Tibial nerve (tissue), 4 donors: ENCODE measurements at places on chromosomes 1 and 21. TPM values are rescaled to one million over a fixed set of nuclear protein-coding genes. Genes with fewer than 3 reads are reported as not detected.

GRCh38 chr21:29237110-29238052 is 61.3 kb upstream of the BACH1 start:
- no peak for DNase-seq
- no peaks in the 10 kb centered on the region for H3K27me3 ChIP-seq
- no peak overlapping the region for H3K4me3 ChIP-seq
- H3K36me3 ChIP-seq = no peaks in the 10 kb centered on the region
- H3K27ac ChIP-seq = no peak overlapping the region

- no peak overlapping the region for H3K27ac ChIP-seq
- no peak for DNase-seq
- no peaks in the 10 kb centered on the region for H3K36me3 ChIP-seq
- no peak overlapping the region for H3K4me3 ChIP-seq
- no peaks in the 10 kb centered on the region for H3K27me3 ChIP-seq
Observed at GRCh38 chr1:4784761-4785160, 130.4 kb downstream of the AJAP1 start.

- H3K36me3 ChIP-seq = no peaks in the 10 kb centered on the region
- H3K4me3 ChIP-seq = no peak overlapping the region
- no peaks in the 10 kb centered on the region for H3K4me1 ChIP-seq
- no peaks in the 10 kb centered on the region for H3K27me3 ChIP-seq
- no peak overlapping the region for H3K27ac ChIP-seq
Observed at GRCh38 chr1:87568005-87568404, 239.3 kb downstream of the LMO4 start.

DNA sequence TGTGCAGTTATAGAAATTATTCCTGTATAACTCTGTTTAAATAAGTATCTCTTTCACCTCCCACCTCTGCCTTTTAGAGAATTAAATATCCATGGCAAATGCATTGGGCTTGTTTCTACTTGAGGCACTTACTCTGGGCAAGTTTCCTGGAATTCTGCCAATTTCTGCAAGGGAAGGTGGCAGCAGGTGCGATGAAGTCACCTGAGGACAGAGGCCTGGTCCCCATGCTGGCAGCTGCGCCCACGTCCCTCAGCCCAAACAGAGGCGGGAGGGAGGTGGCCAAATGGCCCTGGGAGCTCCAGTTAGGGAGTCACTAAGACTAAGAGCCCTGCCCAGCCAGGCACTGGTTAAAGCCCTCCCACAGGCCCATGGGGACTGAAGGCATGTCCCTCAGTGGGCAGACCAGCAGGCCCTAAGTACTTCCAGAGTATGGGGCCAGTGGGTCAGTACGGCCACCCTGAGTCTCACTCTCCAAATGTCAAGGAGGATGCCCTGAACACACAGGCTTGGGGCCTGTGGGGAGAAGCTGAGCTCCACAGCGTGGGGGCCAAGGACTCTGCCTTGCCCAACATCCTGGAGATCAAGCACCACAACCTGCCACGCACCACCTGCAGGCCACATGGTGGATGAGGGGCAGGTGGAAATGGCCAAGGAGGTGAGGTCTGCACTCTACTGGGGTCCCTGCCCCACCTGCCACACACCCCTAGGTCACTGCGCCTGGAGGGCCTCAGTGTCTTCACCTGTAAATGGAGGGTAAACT is 19.4 kb downstream of the ACOT7 start:
- H3K4me1 ChIP-seq = no peaks in the 10 kb centered on the region
- DNase-seq = no peak
- no peak overlapping the region for H3K4me3 ChIP-seq
- H3K36me3 ChIP-seq = no peaks in the 10 kb centered on the region

- no peak for DNase-seq
- H3K4me3 ChIP-seq = no peak overlapping the region
- no peak overlapping the region for H3K27ac ChIP-seq
- H3K4me1 ChIP-seq = peaks cover 7% of the 10 kb centered on the region
- peaks cover 97% of the 10 kb centered on the region for H3K36me3 ChIP-seq
Observed at GRCh38 chr1:225872075-225872430, 10.1 kb downstream of the TMEM63A start.

- no peaks in the 10 kb centered on the region for H3K27me3 ChIP-seq
Observed at GRCh38 chr1:21704145-21704544, 35.0 kb upstream of the RAP1GAP start.

DNA sequence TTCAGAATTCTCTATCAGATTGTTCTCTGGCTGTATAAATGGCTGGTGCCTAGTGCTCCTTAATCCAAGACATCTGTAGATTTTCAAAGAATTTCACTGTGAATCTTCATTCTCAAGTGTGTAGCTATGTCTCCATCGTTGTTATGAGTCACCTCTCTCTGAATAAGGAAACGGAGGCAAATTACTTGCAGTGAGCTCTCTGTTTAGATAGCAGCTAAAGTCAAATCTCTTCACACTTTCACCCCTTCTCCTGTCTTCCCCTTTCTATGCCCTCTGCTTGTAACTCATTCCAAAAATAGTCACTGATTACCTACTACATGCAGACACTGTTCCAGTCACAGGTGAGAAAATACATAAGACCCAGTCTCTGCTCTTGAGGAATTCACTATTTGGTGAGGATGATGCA is 39.7 kb downstream of the CHML start:
- no peak overlapping the region for H3K27ac ChIP-seq
- H3K4me3 ChIP-seq = no peak overlapping the region
- no peaks in the 10 kb centered on the region for H3K4me1 ChIP-seq
- no peaks in the 10 kb centered on the region for H3K36me3 ChIP-seq
- no peak for DNase-seq

DNA sequence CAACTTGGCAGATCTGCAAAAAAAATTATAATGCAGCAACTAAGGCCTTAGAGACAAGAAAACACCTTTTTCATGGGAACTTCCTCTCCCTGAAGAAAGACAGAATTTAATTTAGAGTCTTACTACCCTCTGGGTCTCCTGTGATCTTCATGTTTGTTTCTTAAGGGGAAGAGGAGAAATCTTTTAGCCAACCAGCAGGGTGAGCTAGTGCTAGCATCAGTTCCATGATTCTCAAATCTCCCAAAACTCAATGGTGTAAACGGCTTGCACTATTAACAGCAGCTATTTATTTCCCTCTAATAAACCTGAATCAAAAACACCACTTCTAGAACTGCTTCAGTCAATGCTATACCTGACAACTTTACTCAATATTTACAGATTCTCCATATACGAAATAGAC is 3.8 kb downstream of the ZNF644 start:
- no peak overlapping the region for H3K4me3 ChIP-seq
- no peaks in the 10 kb centered on the region for H3K27me3 ChIP-seq
- no peaks in the 10 kb centered on the region for H3K4me1 ChIP-seq
- peak overlapping the region; percentile 3 for H3K27ac ChIP-seq
- DNase-seq = no peak

- no peak overlapping the region for H3K27ac ChIP-seq
- H3K27me3 ChIP-seq = no peaks in the 10 kb centered on the region
- H3K4me1 ChIP-seq = no peaks in the 10 kb centered on the region
- H3K36me3 ChIP-seq = no peaks in the 10 kb centered on the region
Observed at GRCh38 chr1:174337000-174337681, 110.6 kb upstream of the GPR52 start.

DNA sequence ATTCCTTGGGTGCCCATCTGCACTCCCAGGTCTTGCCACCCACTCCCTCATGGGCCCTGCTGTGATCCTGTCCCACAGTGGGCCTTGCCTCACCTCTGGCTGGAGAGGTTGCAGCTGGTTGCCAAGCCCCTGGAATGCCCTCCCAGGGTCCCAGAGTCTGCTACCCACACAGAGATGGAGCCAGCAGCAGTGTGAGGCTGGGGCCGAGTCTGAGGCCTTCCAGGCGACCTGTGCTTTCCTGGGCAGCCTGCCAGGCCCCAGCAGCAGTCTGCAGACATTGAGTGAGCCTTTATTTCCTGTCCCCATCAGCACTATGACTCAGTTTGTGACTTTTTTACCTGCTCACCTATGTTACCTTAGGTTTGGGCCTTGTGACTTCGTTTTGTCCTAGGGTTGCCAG is 25.0 kb upstream of the TSPAN2 start:
- DNase-seq = no peak
- H3K4me3 ChIP-seq = no peak overlapping the region
- H3K27me3 ChIP-seq = no peaks in the 10 kb centered on the region
- H3K4me1 ChIP-seq = no peaks in the 10 kb centered on the region

DNA sequence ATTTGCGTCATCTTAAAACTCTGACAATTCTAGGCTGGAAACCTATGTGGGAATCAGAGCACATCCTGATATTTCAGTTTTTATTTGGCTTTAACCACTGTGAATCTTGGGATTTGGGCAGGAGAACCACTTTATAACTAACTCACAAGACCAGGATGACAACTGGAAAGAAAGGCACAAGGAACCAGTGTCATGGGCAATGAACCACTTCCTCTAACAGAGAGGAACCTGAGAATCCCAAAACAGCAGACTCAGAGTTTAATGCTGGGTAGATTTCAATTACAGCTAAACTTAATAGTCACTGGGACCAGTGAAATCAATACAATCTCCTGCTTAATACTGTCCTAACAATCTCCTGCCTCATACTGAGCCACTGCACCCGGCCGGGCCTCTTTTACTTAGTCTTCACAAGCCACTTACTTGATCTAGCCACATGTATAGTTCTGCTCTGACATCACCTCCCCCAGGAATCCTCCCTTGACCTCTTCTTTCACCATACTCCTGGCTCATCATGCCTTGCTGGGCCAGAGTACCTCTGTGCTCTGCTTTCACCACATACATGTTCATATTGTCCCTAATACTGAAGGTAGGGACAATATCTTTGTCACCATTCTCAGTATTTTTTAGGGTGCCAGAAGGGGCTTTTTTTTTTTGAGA is 20.2 kb upstream of the SLFNL1 start:
- H3K4me1 ChIP-seq = peaks cover 4% of the 10 kb centered on the region
- no peak overlapping the region for H3K27ac ChIP-seq
- H3K27me3 ChIP-seq = no peaks in the 10 kb centered on the region
- DNase-seq = no peak
- no peak overlapping the region for H3K4me3 ChIP-seq

DNA sequence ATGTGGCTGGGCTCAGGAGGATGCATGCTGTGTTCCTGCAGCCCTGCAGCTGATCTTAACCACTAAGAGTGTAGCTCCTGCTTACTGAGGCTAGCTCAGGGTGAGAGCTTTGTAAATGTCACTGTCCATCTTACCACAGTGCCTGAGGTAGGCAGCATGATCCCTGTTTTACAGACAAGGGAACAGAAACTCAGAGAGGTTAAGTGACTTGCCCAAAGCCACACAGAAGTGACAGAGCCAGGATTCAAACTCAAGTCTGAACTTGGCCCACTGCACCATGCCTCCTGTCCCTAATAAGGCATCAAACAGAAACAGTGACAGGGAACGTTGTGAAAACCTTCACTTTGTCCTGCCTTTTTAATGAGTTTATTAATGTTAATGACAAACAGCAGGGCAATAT is 27.9 kb downstream of the PPFIA4 start:
- H3K36me3 ChIP-seq = no peaks in the 10 kb centered on the region
- DNase-seq = no peak
- no peak overlapping the region for H3K4me3 ChIP-seq
- no peaks in the 10 kb centered on the region for H3K27me3 ChIP-seq
- H3K4me1 ChIP-seq = peaks cover 18% of the 10 kb centered on the region

GRCh38 chr1:2375246-2375922 is 16.0 kb downstream of the MORN1 start:
- H3K4me1 ChIP-seq = no peaks in the 10 kb centered on the region
- no peak for DNase-seq
- no peak overlapping the region for H3K4me3 ChIP-seq
- H3K36me3 ChIP-seq = no peaks in the 10 kb centered on the region
- H3K27me3 ChIP-seq = no peaks in the 10 kb centered on the region

GRCh38 chr21:36478207-36478701 is 1.7 kb downstream of the CLDN14 start:
- H3K27me3 ChIP-seq = no peaks in the 10 kb centered on the region
- no peaks in the 10 kb centered on the region for H3K4me1 ChIP-seq
- DNase-seq = no peak
- H3K4me3 ChIP-seq = no peak overlapping the region

GRCh38 chr1:182003953-182004586 is 57.4 kb downstream of the ZNF648 start:
- peak overlapping the region; percentile 77 for H3K27ac ChIP-seq
- peaks cover 6% of the 10 kb centered on the region for H3K4me1 ChIP-seq

- no peak overlapping the region for H3K27ac ChIP-seq
- peaks cover 3% of the 10 kb centered on the region for H3K4me1 ChIP-seq
- H3K4me3 ChIP-seq = no peak overlapping the region
- no peaks in the 10 kb centered on the region for H3K36me3 ChIP-seq
- no peak for DNase-seq
Observed at GRCh38 chr1:204915861-204916495, 45.3 kb downstream of the NFASC start.

DNA sequence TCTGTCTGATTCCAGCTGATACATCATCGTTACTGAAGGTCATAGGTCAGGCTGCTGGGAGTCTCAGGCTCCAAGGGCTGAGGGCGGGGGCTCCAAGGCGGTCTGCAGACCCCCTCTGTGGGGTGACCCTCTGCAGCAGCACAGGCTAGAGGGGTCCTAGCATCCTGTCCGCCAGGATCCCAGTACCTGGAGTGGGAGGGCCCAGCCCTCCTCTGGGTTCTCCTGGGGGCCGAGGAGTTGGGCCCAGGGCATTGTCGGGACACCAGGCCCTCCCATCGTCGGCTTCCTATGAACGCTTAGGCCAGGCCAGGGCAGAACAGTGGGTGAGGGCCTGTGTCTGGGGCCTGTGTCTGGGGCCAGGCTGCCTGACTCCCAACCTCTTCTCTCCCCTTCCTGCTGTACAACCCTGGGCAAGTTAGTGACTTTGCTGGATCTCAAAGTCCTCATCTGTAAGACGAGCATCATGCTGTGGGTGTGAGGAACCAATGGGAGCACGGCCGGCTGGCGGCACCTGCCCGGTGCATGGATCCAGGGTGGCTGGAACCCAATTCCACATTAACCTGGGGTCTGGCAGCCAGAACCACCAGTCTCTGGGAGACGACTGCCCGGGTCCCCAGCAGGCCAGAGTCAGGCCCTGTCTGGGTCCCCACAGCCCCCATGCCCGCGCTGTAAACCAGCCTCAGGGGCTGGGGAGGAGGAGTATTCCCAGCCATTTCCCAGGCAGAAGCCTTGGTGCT is 56.2 kb upstream of the COL18A1 start:
- DNase-seq = no peak
- no peaks in the 10 kb centered on the region for H3K36me3 ChIP-seq
- no peak overlapping the region for H3K4me3 ChIP-seq
- peaks cover 56% of the 10 kb centered on the region for H3K4me1 ChIP-seq
- H3K27ac ChIP-seq = peak overlapping the region; percentile 15

GRCh38 chr1:244454412-244454811 is 2.7 kb upstream of the ADSS2 start:
- H3K27me3 ChIP-seq = no peaks in the 10 kb centered on the region
- DNase-seq = no peak
- H3K4me1 ChIP-seq = no peaks in the 10 kb centered on the region
- H3K4me3 ChIP-seq = no peak overlapping the region
- H3K27ac ChIP-seq = no peak overlapping the region
- H3K36me3 ChIP-seq = no peaks in the 10 kb centered on the region

FCAMR gene
- total RNA-seq = not detected

S100A7 gene
- total RNA-seq = not detected

FMO4 gene
- total RNA-seq = 4.8 TPM

GJB4 gene
- total RNA-seq = not detected

SON gene
- 269 TPM for total RNA-seq

FAM131C gene
- total RNA-seq = not detected

MMP23B gene
- 2.7 TPM for total RNA-seq

FCRL5 gene
- not detected for total RNA-seq

KTI12 gene
- total RNA-seq = 21.4 TPM

HAO2 gene
- total RNA-seq = not detected

TPTE gene
- not detected for total RNA-seq

DCST1 gene
- not detected for total RNA-seq

MIS18A gene
- 8.7 TPM for total RNA-seq

S100A7A gene
- total RNA-seq = not detected

ANKRD35 gene
- total RNA-seq = 6.1 TPM
